Effector CD8-positive, alpha-beta T cell (primary cell): ENCODE measurements at places on chromosomes 7 and 10.
A peak's percentile ranks its signal among the peaks of the same experiment; 100 is the strongest.

GRCh38 chr10:96370584-96371157, 11.9 kb upstream of the OPALIN start:
- peak; percentile 31 for DNase-seq

- no peak for DNase-seq
Measured at GRCh38 chr10:89556600-89556999, 21.2 kb upstream of the SLC16A12 start.

- no peak for DNase-seq
Measured at GRCh38 chr10:20185116-20185515, 368.9 kb downstream of the PLXDC2 start.

GRCh38 chr10:78919181-78919966, 149.4 kb upstream of the ZMIZ1 start:
- DNase-seq: no peak

- no peak for DNase-seq
Measured at GRCh38 chr7:47932016-47932415, 16.2 kb downstream of the PKD1L1 start.

DNA sequence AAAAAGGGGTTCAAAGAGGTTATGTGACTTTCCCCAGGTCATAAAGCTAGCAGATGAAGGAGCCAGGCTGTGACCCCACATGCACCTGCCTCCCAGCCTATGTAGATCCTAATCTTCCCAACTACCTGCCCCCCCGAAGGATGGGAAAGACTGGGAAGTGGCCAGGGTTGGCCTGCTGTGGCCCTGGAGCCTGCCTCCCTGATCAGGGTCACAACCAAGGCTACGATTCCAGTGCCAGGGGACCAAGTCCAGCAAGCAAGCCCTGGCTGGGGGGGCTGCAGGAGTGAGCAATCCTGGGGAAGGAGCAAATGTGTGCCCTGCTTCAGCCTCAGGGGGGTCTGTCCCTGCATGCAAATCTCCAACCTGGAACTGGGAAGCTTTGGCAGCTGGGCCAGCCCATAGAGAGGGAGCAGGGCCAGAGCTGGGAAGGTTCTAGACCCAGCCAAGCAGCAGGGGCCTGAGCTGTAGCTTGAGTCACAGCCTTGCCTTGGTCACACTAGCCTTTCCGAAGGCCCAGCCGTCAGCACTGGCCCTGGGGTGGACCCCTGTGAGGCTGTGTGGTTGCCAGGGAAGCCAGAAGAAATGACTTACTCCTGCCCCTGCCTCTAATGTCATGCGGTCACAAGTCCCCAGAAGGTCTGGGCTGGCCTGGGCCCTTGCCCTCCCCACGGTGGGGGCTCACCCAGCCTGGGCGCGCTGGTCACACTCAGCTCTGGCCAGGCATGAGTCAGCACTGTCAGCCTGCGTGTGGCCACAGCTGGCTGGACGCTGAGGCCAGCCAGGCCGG, 96.4 kb upstream of the ZMIZ1 start:
- no peak for DNase-seq

- no peak for DNase-seq
Measured at GRCh38 chr10:43444323-43444722, 7.4 kb downstream of the ZNF487 start.

- DNase-seq: no peak
Measured at GRCh38 chr10:129400426-129400825, 66.6 kb upstream of the MGMT start.

DNA sequence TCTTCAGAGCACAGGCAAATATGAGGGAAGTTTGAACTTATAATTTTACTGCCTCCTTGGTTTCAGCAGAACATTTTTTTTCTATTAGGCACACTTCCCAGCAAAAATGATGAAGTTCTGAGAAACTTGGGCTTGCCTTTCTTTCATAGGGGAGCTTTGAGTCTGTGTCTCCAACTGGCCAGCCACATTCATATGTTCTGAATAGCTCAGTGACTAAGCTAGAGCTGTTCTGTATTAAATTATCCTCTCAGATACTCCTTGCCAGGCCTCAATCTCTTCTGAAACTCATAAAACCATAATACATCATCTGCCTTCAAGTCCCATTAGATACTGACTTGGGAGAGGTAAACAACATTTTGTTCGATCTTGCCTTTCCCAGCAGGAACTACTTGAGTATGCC, 476.5 kb downstream of the GPAM start:
- no peak for DNase-seq

- no peak for DNase-seq
Measured at GRCh38 chr10:21030091-21030490, 133.0 kb upstream of the NEBL start.

DNA sequence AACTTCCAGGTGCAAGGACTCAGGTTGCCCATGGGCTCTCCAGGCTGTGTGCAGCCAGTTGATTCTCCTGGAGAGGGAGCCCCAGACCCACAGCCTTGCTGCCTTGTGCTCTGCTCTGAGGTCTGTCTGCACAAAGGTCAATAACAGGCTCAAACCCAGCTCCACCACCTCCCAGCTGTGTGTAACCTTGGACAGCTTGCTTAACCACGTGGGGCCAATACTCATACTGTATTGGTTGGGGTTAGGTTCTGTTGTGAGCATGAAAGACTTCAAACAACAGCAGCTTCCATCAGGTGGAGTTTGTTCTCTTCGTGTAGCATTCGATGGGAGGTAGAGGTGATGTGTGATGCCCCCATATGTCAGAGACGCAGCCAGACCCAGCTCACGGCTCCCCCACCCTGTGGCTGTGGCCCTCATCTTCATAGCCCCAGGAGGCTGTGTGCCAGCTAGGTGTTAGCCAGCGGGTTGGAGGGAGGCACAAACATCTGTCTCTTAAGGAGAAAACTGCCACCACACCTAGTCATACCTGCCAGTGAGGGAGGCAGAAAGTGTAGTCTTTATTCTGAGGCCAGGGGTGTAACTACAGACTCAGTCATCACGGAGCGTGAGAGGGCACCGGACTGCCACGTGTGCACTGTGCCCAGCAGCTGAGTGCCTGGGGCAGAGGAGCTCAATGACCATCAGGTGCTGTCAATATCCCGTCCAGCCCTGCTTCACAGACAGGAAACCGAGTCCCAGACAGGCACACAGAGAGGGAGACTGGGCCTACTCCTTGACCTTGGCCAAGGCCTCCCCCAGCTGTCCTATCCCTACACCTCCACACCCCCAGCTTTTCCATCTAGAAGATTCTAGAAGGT, 8.1 kb upstream of the POLD2 start:
- DNase-seq: no peak

DNA sequence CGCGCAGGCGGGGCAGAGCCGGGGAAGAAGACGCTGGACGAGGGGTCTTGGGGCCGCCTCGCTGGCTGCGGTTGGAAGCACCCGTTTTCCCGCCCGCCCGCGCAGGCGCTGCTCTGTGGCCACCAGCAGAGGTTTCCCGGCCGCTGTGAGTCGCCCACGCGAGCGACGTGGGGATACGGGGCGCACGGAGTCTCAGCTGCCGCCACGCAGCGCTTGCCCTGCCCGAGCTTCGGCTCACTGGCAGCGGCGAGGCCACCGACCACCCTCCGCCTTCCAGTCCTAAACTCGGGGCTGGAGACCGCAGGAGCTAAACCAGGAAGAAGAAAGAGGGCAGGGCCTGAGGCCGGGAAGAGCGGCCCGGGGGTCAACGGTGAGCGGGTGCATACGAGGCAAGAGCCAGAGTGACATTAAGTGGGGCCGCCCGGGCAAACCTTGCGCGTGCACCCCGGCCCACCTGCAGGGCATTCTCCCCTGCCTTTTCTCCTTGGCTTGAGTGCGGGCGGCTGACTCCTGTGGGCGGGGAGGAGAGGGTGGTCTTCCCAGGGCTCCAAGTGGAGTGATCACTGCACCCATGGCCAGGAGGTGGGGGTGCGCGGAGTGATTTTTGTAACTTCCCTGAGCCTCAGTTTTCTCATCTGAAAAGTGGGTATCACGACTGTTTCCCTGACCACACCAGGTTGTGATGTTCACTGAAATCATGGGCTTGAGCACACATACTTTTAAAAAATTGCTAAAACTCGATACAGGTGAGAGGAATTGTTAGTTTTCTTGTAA, 7.1 kb upstream of the EMX2 start:
- DNase-seq: no peak

DNA sequence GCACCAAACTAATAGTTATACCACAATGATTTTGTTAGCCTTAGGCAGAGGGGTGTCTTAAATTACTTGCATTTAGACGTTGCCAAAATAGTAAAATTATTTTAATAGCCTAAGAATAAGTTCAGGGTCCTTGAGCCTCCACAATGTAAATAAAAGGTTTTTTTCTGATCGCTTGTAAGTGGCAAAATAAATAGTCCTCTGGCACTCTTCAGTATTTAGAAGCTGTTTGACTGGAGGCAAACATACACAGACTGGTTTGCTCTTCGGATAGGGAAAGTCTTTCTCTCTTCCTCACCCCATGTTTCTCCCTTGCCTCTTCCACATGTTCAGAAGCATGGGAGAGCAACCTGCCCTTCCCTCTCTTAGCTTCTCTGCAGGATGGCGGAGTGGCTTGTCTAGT, 49.5 kb upstream of the FAM180A start:
- DNase-seq: no peak

GRCh38 chr7:143015084-143015483, 11.8 kb downstream of the OR9A2 start:
- DNase-seq: no peak

GRCh38 chr7:133668296-133669060, 415.6 kb downstream of the EXOC4 start:
- no peak for DNase-seq

DNA sequence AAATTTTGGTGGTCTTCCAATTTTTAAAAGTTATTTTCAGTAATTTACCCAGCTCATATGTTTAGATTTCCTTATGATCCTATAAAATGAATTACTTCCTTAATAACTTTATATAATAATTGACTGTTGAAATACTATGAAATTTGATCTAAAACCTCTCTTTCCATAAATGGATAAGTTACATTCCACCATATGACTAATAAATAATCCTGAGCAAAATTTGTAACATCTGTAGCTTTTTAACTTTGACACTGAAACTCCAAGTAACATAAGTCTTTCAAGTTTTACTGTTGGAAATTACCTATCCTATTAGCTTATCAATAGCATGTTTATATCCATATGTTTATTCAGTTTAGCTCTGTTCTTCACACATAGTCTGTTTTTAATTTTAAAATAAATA, 85.3 kb downstream of the HECTD2 start:
- DNase-seq: no peak

DNA sequence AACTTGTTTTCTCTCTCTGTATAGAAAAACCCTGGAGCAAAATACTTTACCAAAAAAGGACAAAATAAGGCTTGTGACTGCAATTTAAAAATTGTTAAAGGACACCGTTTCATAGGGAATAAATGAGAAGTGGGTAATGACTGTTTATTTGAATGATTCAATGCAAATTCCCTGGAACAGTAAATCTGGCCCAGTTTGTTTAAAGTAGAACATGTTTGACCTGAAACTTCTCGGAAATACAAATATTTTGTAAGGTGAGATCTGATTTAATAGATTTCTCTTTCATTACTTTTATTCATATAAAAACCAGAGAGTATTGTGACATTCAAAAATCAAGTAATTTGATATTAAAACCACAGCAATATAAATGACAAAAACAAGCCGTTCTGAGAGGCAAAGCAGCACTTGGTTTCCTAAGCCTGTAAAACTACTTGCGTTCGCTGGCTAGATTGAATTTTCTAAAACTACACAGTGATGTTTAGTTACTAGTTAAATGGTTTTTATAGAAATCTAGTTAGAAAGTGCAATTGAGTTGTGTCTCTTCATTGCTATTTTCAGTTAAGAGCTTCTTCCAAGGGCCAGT, 76.8 kb upstream of the PITRM1 start:
- no peak for DNase-seq

DNA sequence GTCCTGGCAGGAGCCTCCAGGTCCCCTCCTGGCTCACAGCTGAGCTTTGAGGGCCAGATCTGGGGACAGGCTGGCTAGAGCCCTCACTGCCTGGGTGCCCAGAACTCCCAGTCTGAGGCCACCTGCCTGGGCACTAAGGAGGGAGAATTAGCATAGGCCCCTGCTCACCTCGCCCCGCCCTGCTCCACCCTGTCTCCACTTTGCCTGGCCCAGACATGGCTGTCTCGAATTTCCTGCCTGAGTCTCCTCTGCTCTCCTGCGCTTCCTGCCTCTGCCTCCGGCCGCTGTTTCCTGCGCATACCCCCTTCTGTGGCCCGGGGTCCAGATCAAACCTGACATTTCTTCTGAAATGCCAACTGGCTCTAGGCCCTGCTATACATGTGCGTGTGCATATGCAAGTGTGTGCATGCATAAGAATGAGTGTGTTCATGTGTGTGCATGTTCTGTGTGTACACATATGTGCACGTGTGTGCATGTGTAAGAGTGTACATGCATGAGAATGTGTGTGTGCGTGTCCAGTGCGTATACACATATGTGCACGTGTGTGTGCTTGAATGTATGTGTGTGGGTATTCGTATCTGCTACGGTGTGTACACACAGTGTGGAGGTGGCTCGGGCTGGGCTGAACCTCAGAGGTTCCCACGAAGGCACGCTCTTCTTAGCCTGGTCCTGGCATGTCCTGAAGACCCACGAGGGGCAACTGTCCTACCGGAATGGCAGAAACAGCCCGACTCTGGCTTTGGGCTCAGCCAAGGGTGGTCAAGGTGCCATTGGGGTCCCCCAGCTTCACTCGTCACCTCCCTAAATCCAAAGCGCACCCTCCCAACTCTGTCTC, 64.9 kb downstream of the MYL10 start:
- DNase-seq: no peak

GRCh38 chr10:62620491-62620890, 184.0 kb upstream of the ADO start:
- no peak for DNase-seq

DNA sequence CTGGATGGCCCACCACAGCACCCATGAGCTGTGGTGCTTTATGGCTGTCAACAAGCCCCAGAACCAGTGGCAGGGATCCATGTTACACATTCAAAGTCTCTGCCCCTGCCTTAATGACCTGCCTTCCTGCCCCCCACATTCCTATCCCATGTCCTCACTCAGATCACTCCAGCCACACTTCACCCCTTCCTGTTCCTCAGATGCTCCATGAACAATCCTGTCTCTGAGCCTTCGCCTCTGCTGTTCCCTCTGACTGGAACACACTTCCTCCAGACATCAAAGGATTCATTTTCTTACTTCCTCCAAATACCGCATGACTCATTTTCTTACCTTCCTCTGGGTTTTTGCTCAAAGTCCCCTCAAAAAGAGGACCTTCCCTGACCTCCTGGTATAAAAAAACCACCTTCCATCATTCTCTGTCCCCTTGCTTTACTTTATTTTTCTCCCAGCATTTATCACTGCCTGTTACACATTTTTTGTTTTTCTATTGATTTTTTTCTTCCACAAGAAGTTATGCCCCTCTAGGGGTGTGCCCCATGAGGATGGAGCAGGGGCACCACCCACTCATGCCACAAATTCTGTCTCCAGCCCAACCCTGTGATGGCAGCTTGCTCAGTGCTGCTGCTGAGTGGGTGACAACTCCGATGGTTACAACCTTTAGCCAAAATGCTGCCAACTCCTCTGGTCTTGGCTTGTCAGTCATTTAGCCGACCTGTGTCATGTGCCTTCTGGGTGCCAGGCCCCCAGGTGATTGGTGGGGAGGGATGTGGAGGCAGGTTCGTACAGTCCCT, 18.2 kb downstream of the COL13A1 start:
- DNase-seq: no peak

DNA sequence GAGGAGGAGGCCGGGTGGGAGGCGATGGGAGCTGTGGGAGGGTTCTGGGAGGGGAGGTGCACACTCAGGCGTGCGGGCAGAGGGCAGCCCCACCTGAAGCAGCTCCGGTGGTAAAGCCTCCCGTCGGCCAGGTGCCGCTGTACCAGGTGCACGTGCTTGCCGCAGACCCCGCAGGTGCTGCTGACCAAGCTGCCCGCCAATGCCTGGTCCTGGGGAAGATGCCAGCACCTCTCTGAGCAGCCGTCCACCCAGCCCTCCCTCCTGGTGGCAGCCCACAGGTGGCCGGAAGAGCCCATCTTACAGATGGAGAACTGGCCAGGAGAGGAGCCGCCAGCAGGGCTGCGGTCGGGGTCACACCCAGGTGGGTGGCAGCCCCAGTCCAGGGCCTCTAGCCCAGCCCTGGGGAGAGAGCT, 12.6 kb downstream of the MICALL2 start:
- DNase-seq: no peak
